ENCODE measurements at places on chromosomes 7 and 10.

DNA sequence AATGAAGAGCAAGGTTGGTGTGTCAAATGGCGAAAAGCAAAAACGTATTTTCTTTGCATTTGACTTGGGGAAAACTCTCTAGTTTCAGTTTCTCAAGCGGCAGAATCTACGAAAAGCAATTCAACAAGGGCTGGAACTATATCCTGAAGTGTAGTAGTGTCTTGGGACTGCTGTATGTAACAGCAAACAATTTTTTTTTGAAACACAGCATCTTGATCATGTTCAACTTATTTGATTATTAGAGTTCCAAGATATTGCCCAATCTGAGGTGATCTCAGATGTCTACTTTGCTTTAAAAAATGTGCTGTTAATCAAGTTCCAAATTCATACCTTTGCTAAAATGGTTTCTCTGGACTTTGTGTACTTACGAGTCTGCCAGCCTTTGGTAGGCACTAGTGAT, 120.6 kb downstream of the ZWINT start:
- DNase-seq: no peak

- DNase-seq: no peak
Measured at GRCh38 chr10:42801135-42801534, 18.5 kb downstream of the BMS1 start.

- no peak for DNase-seq
Measured at GRCh38 chr10:44519361-44519760, 134.5 kb upstream of the CXCL12 start.

GRCh38 chr7:2893411-2893861, 49.3 kb upstream of the GNA12 start:
- DNase-seq: no peak

DNA sequence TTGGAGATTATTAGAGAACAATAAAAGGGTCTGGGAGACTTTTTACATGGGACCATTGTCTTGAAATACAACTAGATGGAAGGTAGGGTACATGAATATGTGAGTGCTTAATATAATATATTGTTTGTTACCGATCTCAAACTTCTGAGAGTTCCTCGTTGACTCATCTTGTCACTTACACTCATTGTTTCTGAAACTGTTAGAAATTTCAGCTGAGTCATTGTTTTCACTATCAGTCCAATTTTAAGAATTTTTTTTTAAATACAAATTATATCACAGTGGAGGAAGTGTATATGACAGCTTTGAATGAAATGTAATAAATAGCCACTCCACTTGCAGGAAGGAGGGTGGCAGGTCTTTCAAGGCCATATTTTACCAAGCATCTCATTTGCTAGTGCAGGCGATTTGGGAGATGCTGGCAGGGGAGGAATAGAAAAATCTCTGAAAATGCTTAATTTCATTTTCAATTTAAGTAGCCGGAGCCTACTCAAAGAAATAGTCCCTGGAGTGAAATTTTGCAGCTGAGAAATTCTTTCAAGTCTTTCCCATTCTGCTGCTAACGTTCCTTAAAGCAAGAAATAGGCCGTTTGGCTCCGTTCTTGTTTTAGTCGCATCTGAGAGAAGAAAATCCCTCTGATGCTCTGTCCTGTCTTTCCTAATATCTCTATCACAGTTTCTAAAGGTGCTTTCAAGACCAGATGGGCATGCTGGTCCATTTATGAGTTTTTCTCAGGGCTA, 1404.2 kb upstream of the CELF2 start:
- no peak for DNase-seq

DNA sequence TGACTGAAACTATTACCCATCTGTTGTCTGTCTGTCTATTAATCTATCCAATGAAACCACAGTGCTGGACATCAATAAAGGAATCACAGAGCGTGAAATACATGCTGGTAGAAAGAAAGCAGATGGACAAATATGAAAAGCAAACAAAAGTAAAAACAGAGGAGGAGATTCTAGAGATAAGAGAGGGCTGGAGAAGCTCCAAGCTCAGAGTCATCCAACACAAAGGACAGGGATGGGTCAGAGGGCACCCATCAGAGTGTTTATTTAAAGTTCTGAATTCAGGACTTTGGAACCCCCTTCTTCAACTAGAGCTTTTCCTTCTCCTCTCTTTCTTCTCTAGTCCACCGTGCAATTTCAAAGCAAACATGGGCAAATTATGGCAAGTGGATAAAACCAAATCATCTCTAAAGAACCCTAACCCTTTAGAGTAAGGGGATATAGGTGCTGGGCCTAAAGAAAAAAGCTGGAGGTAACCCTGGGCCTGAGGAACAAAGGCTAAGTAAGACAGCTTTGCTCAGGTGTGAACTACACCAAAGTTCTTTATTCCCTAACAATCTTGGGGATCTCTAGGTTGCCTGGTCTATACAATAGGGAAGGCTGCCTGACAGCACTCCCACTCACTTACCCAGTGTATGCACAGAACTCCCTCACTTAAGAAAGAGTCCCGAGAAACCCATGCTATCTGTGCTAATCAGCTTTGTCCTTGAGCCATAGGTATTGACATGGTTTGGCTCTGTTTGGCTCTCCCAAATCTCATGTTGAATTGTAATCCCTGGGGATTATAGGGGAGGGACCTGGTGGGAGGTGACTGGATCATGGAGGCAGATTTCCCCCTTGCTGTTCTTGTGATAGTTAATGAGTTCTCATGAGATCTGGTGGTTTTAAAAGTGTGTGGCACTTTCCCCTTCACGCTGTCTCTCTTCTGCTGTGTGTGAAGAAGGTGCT, 97.0 kb downstream of the BAMBI start:
- DNase-seq: no peak

- DNase-seq: no peak
Measured at GRCh38 chr10:24331457-24331856, 122.5 kb downstream of the KIAA1217 start.

DNA sequence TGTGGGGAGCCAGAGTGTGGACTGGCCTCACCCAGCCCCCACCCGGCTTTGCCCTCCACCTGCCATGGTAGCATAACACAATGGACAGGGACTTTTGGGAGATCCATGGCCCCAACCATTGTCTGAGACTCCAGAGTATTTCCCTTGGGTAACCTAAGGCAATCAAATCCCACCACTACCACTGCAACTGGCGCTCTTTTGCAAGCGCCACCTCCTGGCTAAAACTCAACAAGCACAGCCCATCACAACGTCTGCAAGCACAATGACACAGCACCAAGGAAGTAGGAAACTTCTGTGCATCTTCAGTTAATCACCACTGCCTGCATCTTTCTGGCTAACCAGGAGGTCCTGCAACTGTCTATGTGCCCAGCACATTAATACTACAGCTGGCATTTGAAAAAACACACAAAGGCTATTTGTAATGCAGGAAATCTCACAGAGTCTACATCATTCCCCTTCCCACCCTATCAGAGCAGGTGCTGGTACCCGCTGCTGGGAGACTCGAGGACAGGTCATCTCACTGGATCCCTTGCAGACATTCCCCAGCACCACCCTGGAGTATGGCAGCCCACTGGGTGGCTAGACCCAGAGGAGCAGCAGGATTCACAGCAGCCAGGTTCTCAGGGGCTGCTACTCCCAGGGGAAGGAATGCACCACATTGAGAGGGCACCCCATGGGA, 27.7 kb downstream of the ANKRD26 start:
- DNase-seq: no peak

DNA sequence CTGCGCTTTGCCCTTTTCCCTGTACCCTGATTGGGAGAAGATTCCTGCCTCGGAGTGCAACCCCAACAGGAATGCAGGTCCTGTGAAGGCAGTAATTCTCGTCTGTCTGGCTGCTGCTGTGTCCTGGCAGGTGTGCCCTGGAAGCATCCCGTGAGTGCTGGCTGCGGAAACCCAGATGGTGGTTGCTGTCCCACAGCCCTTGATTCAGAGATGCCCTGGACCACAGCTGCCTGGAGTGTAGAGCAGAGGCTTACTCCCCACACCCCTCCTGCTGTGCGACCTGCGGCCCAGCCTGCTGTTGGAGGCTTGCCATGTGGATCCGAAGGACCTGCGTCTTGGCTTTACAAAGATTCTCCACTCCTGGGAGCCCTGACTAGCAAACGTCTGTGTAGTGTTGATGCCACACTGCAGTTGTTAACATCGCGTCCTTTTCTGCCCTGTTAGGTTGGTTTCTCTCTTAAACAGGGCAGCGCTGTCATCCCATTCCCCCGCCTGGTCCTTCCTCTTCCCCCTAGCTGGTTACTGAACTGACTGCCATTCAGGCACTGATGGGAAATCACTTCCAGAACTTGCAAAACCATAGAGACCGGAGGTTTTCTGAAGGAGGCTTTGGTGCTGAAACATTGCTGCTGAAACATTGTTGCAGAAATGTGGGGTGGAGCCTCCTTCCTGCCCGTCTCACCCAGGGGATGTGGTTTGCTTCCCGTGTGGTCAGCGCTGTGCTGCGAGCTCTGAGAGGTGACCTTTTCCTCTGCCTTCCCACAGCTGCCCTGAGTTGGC, 53.3 kb downstream of the DNAJB6 start:
- DNase-seq: no peak

DNA sequence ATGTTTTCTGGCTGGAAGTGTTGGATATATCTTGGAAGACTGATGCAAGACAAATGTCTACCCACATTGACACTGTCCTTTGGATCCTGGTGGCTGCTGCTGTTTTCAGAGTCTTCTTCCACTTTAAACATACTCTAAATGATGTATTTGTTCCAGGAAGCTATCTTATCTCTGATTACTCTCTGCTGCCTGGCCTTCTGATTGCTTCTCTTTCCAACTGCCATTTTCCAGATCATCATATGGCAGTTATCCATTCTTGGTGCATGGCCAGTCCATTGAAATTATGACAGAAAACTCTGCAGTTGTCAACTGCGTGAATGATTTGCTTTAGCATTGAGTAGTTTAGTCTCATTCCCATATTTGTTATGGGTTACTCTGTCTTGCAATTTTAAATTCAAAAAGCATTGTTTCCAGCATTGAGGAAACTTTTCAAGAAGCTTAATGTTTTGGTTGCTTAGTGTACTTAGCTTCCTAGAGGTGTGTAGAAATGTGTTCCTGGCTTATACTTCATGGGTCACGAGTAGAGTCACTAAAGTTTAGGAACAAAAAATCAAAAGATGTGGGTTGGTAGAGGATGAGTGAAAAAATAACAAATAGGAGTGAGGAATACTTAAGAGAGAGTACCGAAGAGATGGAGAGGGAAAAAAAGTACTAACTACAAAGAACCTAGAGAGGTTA, 268.3 kb upstream of the MTPN start:
- no peak for DNase-seq

GRCh38 chr10:7260412-7260900, 150.4 kb downstream of the SFMBT2 start:
- DNase-seq: peak; percentile 38

- no peak for DNase-seq
Measured at GRCh38 chr10:16049050-16049449, 188.7 kb upstream of the MINDY3 start.

GRCh38 chr10:12474727-12475412, 125.5 kb downstream of the CAMK1D start:
- DNase-seq: no peak

GRCh38 chr10:71090801-71091200, 121.6 kb upstream of the UNC5B start:
- no peak for DNase-seq

DNA sequence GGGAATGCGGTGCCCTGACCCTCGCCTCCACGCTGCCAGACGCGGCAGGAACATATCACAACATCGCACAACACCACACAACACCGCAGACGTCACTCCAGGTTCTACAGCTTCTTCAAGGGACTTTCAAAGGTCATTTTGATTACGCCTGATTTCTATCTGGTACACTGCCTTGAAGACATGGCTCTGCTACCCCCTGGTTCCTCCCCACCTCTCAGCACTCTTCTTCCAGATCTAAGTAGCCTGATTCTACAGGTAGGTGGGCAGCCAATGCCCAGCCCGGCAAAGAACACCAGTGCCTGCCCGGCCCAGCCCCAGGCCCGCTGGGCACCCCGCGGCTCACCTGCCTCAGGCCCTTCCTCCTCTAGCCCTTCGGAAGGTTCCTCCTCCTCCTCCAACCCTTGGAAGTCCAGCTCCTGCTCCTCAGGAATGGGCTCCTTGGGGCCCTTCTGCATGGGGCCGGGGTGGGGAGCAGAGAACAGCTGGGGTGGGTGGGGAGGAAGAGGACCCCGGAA, 8.4 kb downstream of the GIGYF1 start:
- DNase-seq: no peak

DNA sequence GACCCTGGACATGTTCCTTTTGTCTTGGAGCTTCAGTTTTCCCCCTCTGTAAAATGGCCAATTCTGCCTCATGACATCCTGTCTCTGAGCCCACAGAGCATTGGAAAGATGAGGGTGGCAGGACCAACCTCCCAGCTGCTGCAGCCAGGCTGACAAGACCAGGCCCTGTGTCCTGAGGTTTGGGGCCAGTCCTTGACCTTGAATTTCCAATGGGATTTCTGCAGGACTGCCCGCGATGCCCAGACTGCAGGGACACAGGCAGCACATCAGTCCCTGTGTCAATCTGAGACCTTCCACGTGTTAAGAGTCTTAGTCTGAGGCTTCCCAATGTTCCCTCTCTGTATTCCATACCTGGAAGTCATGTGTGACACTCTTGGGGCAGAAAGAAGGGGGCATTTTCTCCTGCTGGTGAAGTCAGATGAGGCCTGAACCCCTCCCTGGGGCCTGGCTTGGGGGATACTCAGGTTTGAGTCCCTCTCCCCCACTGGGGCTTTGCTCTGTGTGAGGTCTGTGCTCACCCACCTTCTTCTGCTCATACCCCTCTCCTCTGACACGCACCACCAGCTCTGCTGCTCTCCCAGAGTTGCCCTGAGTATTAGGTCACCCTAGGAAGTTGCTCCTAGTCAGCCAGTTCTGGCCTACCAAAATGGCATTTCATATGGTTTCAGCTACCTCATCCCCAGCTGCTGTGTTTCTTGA, 79.2 kb downstream of the ADCY1 start:
- DNase-seq: no peak

GRCh38 chr7:31744294-31744874, 57.4 kb downstream of the PPP1R17 start:
- DNase-seq: peak; percentile 81

- DNase-seq: no peak
Measured at GRCh38 chr10:131825150-131825848, 75.5 kb upstream of the PPP2R2D start.

DNA sequence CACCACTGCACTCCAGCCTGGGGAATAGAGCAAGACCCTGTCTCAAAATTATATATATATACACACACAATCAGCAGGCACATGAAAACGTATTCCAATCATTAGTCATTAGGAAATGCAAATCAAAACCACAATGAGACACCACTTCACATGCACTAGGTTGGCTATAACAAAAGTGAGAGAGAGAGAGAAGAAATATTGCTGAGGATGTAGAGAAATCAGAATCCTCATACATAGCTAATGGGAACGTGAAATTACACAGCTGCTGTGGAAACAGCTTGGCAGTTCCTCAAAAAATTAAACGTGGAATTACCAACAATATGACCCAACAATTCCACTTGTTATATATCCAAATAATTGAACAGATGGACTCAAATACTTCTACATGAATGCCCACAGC, 43.3 kb upstream of the CNNM1 start:
- DNase-seq: no peak

All from SW480 (cell line).